Left kidney (tissue), 8 donors: ENCODE measurements at places on chromosomes 3 and 15.

GRCh38 chr15:63389902-63390670, 8.4 kb upstream of the CA12 start:
- no peak for DNase-seq

DNA sequence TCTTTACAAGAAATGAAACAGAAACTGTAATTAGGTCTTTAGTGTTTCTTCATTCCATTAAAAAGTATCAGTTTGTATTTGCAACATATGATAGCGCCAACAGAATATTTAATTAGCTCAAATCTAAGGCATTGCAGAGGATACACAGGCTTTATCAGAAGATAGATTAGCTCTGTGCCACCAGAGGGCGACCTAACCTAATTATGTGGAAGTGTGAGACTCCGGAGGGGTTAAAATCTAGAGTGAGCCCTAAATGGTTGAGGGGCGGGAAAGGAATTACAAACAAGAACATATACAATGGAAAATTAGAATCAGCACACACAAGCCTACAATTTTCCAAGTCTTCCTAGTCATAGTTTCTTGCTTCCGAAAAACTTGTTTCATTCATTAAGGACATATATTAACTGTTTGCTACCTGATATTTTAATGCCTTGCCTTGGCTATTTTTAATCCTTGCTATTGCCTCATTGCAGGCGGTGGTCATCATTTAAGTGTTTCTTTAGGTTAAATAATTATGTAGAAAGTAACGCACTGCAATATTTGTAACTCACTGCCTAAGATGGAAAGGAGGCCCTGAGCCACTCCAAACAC, 18.0 kb upstream of the RYR3 start:
- peak; percentile 69 for DNase-seq

- no peak for DNase-seq
Measured at GRCh38 chr3:45980819-45981218, 14.8 kb downstream of the FYCO1 start.

DNA sequence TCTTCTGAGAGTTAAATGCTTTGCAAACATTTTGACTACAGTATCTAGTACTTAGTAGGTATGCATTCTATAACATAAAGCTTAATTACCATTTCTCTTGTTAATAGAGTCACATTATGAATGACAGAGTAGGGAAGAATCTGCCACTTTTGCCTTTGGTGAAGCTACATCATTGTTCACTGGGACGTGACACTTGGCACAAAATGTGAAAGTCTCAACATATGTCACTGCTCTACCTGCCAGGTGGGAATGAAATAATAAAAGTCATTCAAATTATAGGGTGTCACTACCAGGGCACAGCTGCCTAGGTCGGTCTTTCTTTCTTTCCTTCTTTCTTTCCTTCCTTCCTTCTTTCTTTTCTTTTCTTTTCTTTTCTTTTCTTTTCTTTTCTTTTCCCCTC, 17.6 kb downstream of the GPR87 start:
- no peak for DNase-seq
